Stimulated activated CD8-positive, alpha-beta memory T cell treated with anti-CD3 and anti-CD28 coated beads, Interleukin-7, amount 100 ng/mL, for 1 hour (primary cell): ENCODE measurements at places on chromosomes 3 and 15.

- no peak for DNase-seq
Observed at GRCh38 chr3:120147072-120147871, 53.0 kb upstream of the GSK3B start.

DNA sequence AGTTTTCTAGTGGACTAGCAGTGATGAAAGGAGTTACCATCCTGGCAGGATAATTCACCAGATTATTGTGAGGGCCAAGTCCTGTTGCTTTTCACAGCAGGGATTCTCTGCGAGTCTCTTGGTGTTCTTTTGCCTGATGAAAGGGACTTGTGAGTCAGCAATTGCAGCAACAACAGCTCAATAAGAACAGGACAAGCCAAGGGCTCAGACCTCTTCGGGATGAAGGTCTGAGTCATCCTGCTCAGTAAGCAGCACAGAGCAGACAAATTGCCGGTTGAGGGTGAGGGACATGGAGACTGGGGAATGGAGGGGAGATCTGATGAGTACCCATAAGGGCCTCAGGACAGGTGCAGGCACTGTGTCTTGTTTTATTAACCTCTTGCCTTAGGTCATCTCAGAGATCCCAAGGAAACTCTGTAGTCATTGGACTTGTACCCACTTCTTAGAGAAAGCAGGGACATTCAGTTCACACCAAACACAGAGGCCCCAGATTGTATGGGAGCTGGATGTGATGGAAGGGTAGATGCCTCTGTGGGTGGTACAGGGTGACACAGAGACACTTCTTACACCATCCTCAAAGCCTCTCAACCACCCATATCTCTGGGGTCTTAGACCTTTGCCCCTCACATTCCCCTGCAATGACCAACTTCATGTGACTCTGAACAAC lies 173.8 kb upstream of the TLE3 start:
- DNase-seq: no peak

GRCh38 chr3:185960522-185961288 lies 22.9 kb upstream of the TRA2B start:
- DNase-seq: no peak

- DNase-seq: no peak
Observed at GRCh38 chr3:112089956-112090886, 4.0 kb downstream of the C3orf52 start.

GRCh38 chr15:79829950-79830349 lies 66.9 kb downstream of the MTHFS start:
- no peak for DNase-seq

GRCh38 chr3:5317557-5317956 lies 130.1 kb downstream of the EDEM1 start:
- DNase-seq: no peak

DNA sequence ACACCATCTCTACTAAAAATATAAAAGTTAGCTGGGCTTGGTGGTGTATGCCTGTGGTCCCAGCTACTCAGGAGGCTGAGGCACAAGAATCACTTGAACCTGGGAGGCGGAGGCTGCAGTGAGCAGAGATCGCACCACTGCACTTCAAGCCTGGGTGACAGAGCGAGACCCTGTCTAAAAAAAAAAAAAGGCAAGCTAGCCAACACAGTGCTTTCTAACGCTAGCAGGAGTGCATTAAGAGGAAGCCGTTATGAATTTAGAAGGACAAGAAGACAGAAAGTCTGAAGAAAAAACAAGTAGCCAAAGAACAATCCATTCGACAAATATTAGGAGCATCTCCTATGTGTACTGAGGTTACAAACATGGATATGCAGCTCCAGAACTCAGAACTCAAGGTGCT lies 28.6 kb downstream of the BHLHE40 start:
- DNase-seq: no peak

DNA sequence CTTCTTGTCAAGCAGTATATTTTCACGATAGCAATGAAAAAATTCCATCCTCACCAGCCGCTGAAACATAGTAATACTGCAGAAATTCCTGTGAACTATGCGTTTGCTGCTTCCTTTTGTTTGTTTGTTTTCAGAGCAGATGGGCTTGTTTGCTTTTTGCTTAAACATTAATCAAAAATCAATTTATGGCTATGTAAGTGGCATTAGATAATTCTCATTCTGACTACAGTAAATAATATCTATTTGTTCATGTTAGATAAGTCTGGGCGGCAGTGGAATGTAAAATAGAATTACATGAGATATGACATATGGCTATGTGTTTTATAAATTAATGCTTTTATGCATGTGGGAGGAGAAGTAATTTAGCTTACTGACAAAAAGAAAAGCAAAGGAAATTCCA lies 163.7 kb downstream of the PGPEP1L start:
- no peak for DNase-seq

DNA sequence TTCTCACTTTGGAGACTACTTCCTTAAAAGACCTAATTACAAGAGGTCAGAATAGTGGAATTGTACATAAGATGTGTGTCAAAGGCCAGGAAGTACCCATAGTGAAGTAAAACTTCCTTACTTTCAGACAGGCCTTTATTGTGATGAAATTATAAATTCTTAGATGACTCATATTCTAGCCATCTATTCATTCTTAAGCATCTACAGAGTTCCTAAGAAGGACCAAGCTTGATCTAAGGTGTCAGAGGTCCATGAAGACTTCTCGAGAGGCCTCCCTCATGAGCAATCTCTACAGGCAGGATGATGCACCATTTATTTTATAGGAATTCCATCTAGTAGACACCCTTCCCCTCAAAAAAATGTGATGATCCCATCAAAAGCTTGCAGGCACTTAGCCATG lies 493.3 kb downstream of the MAGI1 start:
- DNase-seq: no peak

DNA sequence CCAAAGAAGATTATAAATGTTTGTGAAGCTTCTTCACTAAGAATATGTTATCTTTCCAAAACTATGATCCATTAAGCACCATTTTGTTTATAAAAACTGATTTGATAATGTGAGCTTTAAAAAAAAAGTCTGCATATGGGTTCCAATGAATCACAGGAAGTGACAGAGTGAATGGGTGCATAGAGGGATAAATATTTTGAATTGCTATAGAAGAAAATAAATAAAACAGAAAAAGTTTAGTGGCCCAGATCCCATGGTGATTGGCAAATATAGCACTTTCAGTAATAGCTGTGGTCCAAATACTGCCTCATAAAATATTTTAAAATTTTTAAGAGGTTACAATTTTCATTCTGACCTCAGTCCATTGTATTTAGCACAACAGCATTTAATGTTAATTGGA lies 19.2 kb downstream of the CPA3 start:
- no peak for DNase-seq

- DNase-seq: no peak
Observed at GRCh38 chr15:46892621-46893160, 824.6 kb upstream of the SEMA6D start.

DNA sequence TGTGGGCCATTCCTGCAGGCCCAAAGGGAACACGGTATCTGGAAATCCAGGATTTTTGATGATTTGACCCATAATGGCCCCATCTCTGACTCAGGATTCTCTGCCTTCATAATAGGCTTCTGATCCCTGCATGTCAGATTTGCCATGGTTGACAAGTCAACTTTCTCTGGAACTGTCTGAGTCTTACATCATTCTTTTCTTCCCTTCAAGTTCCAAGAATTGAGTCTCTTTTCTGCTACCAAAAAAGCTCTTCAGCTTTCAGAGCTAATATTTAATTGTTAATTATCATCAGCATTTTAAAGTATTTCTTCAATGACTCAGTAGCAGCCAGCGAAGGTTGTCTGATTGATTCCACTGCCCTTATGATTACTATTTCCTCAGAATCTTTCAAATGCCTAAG lies 244.4 kb upstream of the COL8A1 start:
- no peak for DNase-seq

DNA sequence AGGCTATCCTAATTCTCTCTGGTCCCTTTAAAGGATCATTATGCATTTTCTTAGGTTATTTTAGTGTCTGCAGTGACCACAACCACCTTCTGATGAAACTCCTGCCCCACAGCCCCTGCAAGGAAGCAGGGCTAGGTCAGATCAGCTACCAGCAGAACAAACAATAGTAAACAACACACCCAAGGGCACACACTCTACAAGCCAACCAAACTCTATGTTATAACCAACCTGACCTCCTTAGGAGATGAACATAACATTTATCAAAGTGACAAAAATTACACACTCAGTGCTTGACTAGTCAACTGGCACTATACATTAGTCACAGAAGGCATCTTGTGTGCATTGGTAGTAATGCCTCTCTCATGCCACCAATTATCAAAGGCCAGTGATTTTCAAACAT lies 17.3 kb downstream of the DENND6A start:
- DNase-seq: no peak

DNA sequence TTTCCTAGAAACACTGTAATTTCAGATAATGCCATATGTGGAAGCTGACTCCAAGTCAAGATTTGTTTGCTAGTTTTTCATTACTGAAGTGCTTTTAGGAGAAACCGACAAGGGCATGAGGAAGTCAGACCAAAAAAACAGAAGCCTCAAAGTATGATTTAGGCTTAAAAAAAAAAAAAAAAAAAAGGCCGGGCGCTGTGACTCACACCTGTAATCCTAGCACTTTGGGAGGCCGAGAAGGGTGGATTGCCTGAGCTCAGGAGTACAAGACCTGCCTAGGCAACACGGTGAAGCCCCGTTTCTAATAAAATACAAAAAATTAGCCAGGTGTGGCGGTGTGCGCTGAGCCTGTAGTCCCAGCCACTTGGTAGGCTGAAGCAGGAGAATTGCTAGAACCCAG lies 11.6 kb downstream of the RPL15 start:
- no peak for DNase-seq

DNA sequence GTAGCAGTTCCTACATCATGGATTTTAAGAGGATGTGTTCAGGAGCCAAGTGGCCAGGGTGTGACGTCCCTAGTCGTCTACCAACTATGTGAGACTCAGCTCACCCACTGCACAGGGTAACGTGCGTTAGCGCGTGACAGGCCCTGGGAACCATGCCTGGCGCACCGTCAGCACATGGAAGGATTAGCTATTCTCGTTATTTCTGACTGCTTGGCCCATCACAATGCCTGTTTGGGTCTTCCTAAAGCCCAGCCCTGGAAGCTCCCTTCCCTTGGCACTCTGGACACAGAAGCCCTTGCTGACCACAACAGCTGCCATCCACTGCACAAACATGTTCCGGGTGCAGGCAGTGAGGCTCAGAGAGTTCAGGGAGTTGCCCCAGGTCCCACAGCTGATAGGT lies 91.0 kb upstream of the RPL32 start:
- no peak for DNase-seq

DNA sequence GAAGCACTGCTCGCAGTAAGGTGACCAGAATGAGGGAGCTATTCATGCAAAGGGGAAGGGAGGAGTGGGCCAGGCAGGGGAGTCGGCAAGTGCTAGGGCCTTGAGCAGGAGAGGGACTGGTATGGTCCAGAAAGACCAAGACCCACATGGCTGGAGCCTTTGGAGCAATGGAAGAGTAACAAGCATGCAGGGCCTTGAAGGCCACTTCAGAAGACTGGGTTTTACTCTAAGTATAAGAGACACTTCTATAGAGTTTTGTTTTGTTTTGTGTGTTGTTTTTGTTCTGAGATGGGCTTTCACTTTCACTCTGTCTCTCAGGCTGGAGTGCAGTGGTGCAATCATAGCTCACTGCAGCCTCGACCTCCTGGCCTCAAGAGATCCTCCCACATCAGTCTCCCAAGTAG lies 42.0 kb downstream of the BFSP2 start:
- DNase-seq: no peak

- DNase-seq: no peak
Observed at GRCh38 chr3:148062590-148062989, 635.1 kb upstream of the AGTR1 start.

- DNase-seq: no peak
Observed at GRCh38 chr3:194019398-194020165, 116.4 kb upstream of the HES1 start.

GRCh38 chr3:97830638-97831037 lies 8.8 kb downstream of the CRYBG3 start:
- DNase-seq: no peak

DNA sequence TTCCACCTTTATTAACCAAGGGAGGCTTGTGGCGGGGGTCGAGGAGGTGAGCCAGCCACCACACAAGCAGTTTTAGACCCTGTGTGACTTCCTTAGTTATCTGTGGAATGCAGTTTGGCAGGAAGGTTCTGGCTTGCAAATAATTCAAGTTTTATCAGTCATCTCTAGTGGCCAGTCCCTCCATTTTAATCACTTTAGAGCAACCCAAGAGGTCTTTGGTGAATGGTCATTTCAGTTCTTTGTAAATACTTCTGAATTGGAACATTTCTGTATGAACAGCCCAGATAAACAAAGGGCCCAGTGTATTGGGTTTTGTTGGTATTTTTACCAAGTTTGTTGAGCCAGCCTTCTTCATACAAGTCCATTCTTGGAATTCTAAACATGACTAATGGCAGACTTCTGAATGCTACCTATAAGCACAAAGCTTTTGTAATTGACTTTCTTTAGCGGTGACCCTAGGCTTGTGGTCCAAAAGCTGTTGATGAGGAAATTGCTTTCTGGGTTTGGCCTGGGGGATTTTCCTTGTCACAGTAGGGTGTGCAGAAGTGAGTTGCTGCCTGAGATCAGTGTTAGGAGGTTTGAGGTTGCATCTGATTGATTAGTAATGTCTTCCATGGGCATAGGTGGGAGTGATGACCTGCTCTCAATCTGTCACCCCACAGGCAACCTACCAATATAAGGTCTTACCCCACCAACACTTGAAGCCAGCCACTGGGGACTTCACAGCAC lies 193.3 kb upstream of the TOPAZ1 start:
- DNase-seq: no peak

GRCh38 chr15:41018534-41018933 lies 65.3 kb downstream of the CHAC1 start:
- no peak for DNase-seq

DNA sequence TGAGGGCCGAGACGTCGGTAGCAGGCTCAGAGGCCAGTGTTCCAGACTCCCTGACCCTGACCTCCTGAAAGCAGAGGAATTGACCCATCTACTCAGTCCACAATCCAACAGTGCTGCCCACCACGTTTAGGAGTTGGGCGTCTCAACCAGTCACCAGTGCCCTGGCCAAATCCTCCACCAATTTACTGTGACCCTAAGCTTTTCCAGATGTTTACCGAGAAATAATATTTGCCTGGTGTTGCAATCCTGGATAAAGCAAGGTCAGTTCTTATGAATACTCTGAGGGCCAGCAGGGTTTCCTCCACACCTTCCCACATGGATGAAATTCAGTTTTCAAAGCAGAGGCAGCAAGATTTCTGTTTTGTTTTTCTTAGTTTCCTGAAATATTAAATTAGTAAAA lies 7.5 kb upstream of the APOD start:
- DNase-seq: no peak

DNA sequence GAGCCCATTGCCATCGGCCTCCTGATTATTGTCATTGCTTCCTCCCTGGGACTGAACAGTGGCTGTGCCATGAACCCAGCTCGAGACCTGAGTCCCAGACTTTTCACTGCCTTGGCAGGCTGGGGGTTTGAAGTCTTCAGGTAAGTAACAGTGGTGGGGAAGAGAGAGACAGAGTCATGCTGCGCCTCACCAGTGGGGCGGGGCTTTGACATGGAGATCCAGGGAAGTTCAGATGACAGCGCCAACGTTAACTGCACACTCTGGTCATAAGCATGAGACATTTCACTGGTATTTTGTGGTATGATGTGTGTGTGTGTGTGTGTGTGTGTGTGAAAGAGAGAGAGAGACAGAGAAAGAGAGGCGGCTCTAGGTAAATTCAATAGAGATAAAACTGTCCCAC lies 41.0 kb downstream of the AQP9 start:
- DNase-seq: no peak
